Brain microvascular endothelial cell (primary cell): ENCODE measurements at places on chromosomes 3 and 15.

- no peak for DNase-seq
Measured at GRCh38 chr15:38750786-38751185, 186.2 kb upstream of the RASGRP1 start.

- DNase-seq = peak; percentile 30
Measured at GRCh38 chr3:39668420-39668819, 141.0 kb upstream of the MYRIP start.

- DNase-seq = no peak
Measured at GRCh38 chr3:173891272-173892100, 493.9 kb downstream of the NLGN1 start.

DNA sequence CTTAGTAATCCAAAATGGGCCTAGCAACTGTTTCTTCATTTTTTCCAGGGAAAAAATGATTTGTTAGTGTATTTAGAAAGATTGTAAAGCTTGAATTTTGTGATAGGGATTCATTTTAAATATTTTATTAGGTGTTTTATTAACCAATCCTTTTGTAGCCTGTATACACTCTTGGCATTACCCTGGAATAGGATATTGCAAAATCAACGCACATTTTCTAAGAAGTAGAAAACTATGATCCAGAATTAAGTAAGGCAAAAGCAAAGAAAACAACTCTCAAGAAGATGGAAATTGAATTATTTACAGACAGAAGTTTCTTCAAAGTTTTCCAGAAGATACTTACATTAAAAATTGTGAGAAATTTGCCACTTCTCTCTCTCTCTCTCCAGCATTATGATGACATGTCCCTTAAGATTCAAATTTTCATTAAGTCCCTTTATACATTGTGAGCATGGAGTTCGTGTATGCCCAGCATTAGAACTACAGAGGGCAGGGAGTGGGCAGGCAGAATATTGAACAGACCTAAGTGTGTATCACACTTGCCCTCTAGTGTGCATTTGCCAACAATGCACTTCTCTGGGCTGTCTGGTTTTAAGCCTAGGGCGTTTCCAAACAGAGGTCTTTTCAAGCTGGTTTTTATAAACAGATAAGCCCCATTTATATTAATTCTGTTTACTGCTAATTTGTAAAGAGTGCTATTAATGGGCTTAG lies 28.5 kb upstream of the CMSS1 start:
- peak; percentile 67 for DNase-seq

- DNase-seq = no peak
Measured at GRCh38 chr3:195512798-195513345, 30.3 kb downstream of the PPP1R2 start.

DNA sequence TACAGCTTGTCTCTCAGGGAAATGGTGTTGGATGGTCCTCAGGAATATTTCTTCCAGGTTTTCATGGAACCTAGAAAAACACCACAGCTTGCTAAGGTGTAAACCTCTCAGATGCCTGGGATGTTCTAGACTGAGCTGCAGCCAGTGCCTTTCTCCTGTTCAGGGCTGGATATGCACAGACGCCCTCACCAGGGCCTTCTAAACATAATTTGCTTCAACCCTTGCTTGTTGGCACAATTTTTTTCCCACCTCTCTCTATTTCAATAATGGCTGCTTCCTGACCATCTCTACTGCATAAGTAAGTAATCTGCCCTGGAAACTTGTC lies 28.2 kb downstream of the SIAH2 start:
- DNase-seq = no peak

DNA sequence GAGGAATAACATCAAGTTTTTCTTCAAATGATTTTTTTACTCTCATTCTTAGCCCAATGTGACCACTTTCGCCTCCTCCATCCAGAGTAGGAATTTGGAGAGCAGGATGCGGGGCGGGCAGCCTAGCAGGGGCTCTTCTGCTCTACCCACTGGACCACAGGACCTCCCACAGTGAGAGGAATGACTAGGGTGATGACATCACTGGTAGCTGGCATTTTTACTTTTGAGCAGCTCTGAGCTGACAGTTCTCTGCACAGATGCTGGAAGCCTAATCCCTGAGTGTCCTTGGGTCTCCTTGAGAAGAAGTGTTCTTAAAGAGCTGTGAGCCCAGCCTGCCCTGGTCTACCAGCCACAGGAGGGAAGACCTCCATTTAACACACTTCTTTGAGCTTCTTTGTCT lies 1.4 kb upstream of the HCN4 start:
- DNase-seq = no peak

DNA sequence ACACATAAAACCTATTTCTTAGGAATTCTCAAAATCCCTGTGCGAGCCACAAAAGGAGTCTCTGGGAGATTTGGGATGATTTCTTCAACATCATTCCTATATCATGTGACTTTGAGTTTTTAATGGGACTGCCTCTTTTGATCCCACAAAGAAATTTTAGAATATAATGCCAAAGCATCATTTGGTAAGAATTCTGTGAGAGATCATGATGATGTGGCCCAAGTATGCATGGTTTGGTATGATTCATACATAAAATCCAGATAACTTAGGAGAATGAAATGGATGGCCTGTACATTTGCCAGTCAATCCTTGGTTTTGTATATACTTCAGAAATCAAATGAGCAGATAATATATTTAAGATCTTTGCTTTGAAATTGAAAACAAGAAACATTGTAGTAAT lies 61.3 kb downstream of the UBE2E2 start:
- DNase-seq = peak; percentile 65

- no peak for DNase-seq
Measured at GRCh38 chr3:158431829-158432228, 139.2 kb upstream of the MLF1 start.

GRCh38 chr3:354432-354831 lies 157.9 kb downstream of the CHL1 start:
- DNase-seq = peak; percentile 38
